ENCODE measurements at places on chromosomes 7 and 10.

- no peak for DNase-seq
Measured at GRCh38 chr10:30770816-30771215, 141.3 kb upstream of the LYZL2 start.

DNA sequence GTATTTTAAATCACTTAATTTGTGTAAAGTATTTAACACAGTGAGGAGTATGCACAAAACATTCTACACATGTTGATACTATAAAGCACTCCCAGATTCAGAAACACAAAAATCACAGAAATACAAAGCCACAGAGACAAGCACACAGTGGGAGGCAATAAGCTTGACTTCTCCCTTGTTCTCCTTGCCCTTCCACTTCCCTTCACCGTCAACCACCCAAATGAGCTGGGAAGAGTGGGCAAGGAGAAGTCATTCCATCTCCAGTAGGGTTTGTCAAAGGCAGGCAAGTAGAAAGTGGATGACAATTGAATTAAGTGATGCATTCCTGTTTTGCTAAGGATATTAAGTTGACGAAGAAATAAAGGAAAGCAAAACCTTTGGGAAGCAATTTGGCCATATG lies 4.2 kb upstream of the TMEM139 start:
- no peak for DNase-seq

DNA sequence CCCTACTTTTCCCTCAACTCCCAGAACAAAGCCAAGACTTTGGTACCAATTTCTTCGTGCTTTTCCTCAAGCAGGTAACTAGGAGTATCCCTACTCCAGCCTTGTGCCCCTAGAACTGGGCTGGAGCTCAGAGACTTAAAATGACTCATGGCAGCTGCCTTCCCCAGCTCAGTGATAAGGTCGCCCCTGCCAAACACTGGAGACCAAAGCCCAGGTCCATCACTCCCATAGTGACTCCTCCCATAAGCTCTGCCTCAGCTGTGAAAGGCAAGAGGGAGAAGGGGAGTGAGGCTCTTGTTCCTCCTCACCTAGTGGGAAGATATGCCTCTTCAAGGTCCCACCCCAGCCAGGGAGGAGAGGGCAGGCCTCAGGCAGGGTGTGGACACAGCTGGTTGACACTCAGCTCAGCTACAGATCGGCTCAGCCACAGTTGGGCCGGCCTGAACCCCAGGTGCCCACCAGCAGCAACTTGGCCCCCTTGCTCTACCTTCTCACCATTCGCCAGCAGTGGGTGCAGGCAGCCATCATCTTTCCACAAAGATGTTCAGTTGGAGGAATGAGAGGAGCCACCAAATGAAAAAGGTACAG lies 13.8 kb upstream of the CYREN start:
- peak; percentile 13 for DNase-seq

DNA sequence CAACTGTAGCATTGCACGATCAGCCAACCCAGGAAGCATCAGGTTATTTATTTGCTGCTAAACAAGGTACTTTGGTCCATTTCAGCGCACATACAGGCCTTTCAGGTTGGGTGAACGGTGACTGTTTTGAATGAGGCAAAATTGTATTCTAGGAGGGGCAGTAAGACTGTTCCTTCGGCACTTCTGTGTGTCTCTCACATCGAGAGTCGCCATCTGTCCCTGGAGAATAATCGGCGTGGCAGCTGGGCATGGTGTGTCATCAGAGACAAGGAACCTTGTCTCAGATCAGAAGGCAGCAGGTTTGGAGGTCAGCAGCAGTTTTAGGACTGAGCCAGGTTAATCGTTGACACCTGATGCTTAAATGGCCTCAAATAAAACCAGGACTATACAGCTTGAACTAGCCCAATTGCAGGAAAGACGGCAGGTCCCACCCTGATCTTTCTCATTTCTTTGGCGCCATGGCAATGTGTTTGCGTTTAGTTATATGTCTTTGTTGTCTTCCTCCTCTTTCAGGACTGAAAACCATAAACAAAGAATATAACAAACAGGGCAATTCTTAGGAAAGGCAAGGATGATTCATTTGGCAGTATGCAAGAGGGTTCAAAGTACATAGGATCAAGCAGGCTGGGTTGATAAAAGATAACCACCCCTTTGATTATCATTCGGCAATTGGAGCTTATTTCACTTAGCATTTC lies 92.0 kb upstream of the PRR15 start:
- no peak for DNase-seq

- DNase-seq = no peak
Measured at GRCh38 chr10:58019863-58020537, 247.7 kb downstream of the IPMK start.

DNA sequence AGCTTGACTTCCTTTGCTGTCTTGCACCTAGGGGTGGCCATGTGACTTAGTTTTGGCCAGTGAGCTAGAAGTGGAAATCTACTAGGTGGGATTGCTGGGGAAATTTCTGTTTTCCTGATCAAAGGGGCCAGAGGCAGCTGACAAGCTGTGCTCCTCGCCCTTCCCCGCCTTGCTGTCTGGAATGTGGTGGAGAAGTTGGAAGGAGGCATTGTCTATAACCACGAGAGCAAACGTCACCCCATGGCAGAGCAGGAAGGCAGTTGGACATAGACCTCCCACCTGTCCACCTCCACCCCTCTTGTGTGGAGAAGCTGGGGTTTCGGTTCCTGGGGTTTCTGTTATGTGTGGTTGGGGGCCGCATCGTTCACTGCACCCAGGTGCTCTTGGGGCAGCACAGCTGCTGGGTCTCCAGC lies 7.3 kb downstream of the SFRP5 start:
- no peak for DNase-seq

Measured in activated T-cell treated with anti-CD3 and anti-CD28 coated beads, Interleukin-2, amount 50 U/mL, for 48 hours (primary cell).